ENCODE measurements at places on chromosomes 3 and 15. TPM values are rescaled to one million over a fixed set of nuclear protein-coding genes. Genes with fewer than 3 reads are reported as not detected.

The SMAD6 gene
- 9.4 TPM for total RNA-seq

The MKRN2OS gene
- 1.1 TPM for total RNA-seq

The PLA2G4E gene
- not detected for total RNA-seq

The SLMAP gene
- 42.0 TPM for total RNA-seq

The FANCD2OS gene
- not detected for total RNA-seq

The AMOTL2 gene
- 300 TPM for total RNA-seq

The SLC12A1 gene
- total RNA-seq = not detected

The RMDN3 gene
- total RNA-seq = 13.3 TPM

The UROC1 gene
- not detected for total RNA-seq

The GOLGA6B gene
- total RNA-seq = not detected

The LRRC31 gene
- not detected for total RNA-seq

The CD96 gene
- total RNA-seq = not detected
